Forelimb muscle (tissue), 1 donor: ENCODE measurements at places on chromosomes 1 and 21.

DNA sequence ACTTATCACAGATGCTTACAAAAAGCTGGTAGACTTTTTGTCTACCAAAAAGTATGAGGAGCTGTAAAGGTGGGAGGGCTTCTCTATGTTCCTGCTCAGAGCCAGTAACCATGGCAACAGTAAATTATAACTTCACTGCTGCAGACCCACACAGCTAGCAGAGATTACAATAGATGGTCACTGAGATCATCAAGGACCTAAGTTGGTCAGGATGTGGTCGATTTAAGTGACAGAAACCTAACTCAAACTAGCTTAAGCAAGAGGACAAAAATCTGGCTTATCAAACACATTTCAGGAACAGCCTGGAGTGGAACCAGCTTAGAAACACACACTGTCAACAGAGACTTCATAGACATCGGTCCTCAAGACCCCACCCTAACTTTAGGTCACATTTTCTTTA, 113.4 kb upstream of the ATP1A1 start:
- DNase-seq, result no peak

DNA sequence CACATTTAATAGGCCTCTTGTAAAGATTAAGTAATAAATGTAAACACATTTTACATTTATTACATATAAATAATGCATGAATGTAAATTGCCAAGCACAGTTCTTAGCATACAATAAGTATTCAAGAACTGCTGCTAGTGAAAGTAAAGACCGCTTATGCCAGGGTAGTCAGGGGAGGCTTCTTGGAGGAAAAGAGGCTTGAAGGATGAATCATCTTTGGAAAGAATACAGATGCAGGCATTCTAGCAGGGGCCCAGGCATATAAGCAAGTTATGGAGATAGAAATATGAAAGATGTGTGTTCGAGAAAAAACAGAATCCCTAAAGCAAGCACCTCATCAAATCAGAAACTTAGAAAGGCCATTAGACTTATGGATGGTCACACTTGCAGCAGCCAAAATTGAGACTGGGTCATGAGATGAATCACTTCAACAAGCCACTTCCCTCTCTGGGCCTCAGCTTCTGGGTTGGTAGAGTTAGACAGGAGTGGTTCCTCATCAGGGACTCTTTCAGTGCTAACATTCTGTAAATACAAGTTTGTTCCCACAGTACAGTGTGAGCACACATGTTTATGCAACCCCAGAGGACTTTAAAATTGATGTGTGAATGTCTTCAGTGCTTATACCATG, 79.8 kb upstream of the ROR1 start:
- no peak for DNase-seq

DNA sequence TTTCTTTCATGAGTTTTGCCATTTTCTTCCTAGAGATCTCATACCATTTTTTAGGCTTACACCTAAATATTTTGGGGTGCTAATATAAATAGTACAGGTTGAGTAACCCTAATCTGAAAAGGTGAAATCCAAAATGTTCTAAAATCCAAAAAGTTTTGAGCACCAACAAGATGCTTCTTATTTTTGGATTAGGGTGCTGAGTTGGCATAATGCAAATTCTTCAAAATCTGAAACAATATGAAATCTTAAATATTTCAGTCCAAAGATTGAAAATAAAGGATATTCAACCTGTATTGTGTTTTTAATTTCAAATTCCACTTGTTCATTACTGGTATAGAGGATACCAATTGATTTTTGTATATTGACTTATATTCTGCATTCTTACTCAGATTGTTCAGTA, 51.1 kb upstream of the KCNK2 start:
- no peak for DNase-seq

GRCh38 chr1:200081969-200082245, 54.4 kb downstream of the NR5A2 start:
- DNase-seq, result no peak

GRCh38 chr1:211616231-211616964, 37.4 kb upstream of the SLC30A1 start:
- DNase-seq, result no peak

- no peak for DNase-seq
Measured at GRCh38 chr21:38847556-38847955, 41.8 kb downstream of the ETS2 start.

DNA sequence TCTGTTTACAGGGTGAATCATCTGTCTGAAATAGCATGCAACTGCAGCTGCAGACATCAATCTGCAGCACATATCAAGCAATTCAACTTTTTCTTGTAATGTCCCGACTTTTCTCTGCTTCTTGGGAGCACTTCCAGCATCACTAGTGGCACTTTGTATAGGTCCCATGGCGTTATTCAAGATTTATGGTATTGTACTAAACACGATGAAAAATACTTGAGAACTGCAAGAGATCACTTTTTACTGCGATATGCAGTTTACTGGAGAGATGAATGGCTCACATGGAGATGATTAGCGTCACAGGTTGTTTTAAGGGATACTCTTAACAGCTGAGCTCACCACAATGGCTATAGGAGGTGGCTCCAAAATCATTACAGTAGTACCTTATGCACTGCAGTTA, 7.2 kb upstream of the SCMH1 start:
- DNase-seq, result no peak

DNA sequence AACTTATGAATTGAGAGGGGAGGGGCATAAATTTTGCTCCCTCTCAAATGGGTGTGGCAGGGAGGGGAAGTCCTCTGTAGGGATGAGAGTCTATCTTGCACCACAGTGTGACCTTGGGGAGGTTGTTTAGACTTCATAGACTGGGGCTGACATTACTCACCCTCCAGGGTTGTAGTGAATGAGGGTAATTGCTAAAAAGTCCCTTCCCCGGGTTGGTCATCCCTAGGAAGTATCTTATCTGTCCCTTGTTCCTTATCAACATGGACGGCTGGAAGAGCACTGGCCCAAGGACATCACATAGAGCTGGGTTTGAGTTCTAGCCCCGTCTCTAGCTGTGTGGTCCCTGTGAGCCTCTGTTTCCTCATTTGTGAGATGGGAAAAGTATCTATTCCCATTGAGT, 52.4 kb upstream of the SLC2A1 start:
- DNase-seq, result no peak

GRCh38 chr1:75265792-75266191, 131.6 kb downstream of the LHX8 start:
- no peak for DNase-seq

- no peak for DNase-seq
Measured at GRCh38 chr1:201842472-201843027, 13.6 kb downstream of the IPO9 start.

DNA sequence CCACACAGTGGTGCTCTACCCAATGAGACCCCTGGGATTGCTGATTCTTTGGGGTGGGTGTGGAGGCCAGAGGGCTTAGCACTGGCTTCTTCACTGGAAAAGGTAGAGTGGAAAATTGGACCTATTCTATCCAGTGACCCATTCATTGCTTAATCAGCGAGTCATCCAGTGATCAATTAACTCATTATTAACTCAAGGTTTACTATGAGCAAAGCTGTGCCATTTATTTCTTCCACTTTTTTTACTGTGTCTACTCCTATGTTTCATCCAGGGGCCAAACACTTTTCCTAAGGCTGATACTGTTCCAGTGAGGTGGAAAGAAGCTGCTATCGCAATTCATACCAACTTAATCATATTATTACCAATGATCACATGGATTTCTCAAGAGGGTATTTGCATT, 363.9 kb downstream of the RPS6KC1 start:
- DNase-seq, result no peak

- DNase-seq, result no peak
Measured at GRCh38 chr21:29647353-29647781, 292.4 kb downstream of the GRIK1 start.

DNA sequence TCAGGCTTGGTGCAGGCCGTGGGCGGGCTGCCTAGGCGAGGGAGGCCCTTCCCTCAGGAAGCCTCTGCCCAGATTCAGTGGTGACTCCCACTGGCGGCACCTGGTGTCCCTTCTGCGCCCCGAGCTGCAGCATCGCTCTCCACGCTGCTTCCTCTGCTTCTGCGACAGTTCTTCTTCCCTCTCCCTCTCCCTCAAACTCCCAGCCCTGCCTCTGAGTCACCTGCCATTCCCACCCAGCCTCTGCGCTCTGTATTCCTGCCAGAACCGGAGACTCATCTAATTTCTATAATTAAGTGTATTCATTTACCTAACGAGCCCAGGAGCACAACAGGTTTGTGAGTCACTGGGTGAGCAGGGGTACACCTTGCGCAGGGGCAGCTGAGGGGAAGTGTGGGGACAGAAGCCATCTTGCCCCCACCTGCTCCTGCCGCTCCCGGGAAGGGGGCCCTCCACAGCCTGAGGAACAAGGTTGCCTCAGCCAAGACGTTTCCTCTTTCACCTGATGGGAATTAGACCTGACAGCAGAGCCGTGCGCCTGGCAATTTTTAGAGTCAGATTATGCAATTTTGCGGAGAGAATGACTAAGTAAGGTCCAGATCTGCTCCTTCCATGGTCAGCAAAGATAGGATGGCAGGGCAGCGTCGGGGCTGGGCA, 19.4 kb downstream of the KCNC4 start:
- no peak for DNase-seq

- no peak for DNase-seq
Measured at GRCh38 chr21:33268737-33269441, 2.7 kb downstream of the IL10RB start.
